ENCODE measurements at places on chromosomes 3 and 15. TPM values are rescaled to one million over a fixed set of nuclear protein-coding genes. Genes with fewer than 3 reads are reported as not detected.
A peak's percentile ranks its signal among the peaks of the same experiment; 100 is the strongest.

CLRN1 gene
- total RNA-seq: not detected

CCR3 gene
- total RNA-seq: not detected

DNA sequence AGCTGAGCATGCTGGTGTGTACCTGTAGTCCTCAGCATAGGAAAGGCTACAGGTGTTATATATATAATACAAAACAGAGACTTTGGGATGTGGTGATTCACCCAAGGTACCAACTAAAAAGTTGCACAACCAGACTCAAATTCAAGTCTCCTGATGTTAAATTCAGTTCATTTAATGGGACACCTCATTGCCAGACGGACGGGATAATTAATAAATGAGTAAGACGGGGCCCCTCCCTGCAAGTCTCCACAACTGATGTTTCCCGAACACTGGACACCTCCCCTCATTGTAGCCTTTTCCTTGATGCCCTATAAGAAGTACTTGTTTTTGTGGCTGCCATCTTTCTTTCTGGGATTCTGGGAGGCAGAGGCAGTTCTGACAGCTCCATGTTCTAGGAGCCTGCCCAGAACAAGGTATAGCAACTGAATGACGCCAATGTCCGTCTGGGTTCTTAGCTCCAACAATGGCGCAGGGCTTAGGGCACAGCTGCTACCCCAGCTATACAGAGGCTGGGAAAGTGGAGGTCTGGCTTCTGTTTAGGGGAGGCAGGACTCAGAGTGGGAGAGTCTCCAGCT, 50.7 kb downstream of the CDC25A start:
- peak; percentile 75 for DNase-seq

- DNase-seq: no peak
These were observed 21.9 kb downstream of the POLR2M start for GRCh38 chr15:57728436-57728835.

GRCh38 chr15:58355382-58355971, 76.3 kb upstream of the LIPC start:
- no peak for DNase-seq

DNA sequence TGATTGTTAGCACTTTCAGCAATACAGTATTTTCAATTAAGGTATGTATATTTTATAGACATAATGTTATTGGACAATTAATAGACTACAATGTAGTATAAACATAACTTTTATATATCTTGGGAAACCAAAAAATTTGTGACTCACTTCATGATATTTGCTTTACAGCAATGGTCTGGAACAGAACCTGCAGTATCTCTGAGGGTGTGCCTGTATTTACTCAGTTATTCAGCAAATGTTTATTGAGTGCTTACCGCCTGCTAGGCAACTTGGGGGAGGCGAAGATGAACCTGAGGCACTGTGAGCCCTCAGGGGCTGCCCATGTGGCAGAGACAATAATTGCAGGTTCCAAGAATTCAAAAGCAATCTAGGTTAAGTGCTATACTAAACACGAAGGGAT, 144.8 kb downstream of the GABRB3 start:
- DNase-seq: no peak

DNA sequence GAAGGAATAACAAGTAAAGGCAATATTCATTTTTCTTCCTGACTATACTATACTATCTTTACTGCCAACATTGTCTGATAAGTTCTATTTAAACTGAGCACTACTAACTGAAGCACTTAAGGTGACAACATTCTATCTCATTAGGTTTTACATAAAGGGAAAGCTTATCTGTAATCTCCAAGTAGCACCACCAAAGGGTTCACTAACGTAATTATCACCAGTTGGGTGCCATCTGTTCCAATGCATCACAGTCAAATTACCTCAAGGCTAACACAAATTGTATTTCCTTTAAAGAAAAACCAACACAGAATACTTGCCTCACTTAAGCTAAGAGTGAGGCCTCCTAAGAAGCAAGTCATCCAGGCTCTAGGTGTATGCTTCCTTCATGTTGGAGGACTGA, 453.8 kb downstream of the RAP2B start:
- no peak for DNase-seq

GRCh38 chr3:149970716-149971402, at the start of gene PFN2:
Gene PFN2, minus strand, starts transcription at chr3:149970895. Its CDS starts 39 bp downstream, at chr3:149970856.
- peak; percentile 48 for DNase-seq

GRCh38 chr3:89847955-89848354, 740.5 kb downstream of the EPHA3 start:
- DNase-seq: peak; percentile 31

GRCh38 chr3:88641033-88641604, 466.3 kb upstream of the EPHA3 start:
- no peak for DNase-seq
